ENCODE measurements at places on chromosomes 11 and 22.

GRCh38 chr22:37112084-37112728 is 2.7 kb upstream of the TMPRSS6 start:
- no peak for DNase-seq

DNA sequence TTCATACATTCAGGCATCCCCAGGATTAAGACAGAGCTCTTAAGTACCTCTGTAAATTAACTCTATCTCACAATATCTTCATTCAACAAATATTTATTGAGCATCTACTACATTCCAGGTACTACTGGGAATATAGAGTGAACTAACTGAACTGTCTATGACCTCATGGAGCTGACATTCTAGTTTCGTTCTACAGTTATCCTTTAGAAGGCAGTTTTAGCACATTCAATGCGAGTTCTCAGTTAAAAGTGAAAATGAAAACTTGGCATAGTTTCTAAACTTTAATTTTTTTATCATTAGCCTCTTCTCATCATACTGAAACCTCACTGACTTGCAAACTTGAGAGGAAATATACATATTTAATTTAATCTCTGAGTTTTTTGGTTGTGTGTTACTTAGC is 10.7 kb upstream of the MS4A6E start:
- DNase-seq, result no peak

DNA sequence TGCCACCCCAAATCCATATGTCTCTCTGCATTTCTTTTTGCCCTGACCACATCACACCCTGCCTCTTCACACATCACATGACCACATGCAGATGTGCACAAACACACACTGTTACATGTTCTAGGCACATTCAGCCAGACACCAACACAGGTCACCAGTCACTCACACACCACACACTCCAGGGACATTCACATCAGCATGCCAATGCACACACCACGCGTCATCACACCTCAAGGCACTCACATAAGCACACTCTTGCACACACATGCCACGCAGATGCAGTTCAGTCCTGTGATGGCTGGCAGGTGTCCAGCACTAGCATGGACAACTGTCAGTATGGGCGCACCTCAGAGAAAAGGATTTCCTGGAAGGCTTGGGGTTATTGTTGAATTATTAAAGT is 77.0 kb upstream of the MYOD1 start:
- DNase-seq, result no peak

DNA sequence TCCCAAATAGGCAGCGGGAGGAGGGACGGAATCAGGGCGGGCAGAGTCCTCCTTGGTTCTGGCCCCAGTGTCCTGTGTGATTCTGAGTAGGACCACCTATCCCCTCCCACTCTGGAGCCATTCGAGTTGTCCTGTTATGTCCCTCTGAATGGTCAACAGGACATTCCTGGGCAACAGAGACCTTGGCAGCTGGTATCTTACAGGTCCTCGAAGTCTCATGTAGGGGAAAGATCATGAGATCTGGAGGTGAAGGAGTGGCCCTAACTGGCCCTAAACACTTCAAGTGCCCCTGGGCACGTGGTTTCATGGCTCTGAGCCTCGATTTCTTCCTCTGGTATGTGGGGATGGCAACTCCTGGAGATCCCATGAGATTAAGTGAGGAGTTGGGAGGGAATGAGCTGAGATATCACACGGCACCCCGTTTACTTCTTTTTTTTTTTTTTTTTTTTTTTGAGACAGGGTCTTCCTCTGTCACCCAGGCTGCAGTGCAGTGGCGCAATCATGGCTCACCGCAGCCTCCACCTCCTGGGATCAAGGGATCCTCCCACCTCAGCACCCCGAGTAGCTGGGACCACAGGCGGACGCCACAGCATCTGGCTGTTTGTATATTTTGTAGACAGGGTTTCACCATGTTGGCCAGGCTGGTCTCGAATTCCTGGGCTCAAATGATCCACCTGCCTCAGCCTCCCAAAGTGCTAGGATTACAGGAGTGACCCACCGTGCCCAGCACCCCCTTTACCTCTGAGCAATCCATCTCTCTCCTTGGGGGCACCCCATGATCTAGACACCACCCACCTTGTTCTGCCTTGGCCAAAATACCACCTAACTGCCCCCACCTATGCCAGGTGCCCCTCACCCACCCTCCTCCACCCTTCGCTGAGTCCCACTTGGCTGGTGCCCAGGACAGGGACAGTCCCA is 6.8 kb downstream of the LIF start:
- DNase-seq, result no peak

GRCh38 chr11:110761131-110761530 is 48.9 kb upstream of the ARHGAP20 start:
- DNase-seq, result no peak

Measured in inflammatory macrophage treated with lipopolysaccharide for 1 hour (primary cell).